ENCODE measurements at places on chromosomes 11 and 22. TPM values are rescaled to one million over a fixed set of nuclear protein-coding genes. Genes with fewer than 3 reads are reported as not detected.

The RAB30 gene
- 18.6 TPM for total RNA-seq

The ETS1 gene
- 309 TPM for total RNA-seq

- H3K36me3 ChIP-seq = no peaks in the 10 kb centered on the region
- no peak overlapping the region for H3K27ac ChIP-seq
- H3K4me1 ChIP-seq = no peaks in the 10 kb centered on the region
- no peak overlapping the region for H3K4me3 ChIP-seq
- no peaks in the 10 kb centered on the region for H3K27me3 ChIP-seq
- no peak for DNase-seq
Measured at GRCh38 chr11:118322721-118323120, 18.2 kb downstream of the CD3E start.

The TAGLN gene
- 25.4 TPM for total RNA-seq

The FCHSD2 gene
- total RNA-seq = 45.3 TPM

DNA sequence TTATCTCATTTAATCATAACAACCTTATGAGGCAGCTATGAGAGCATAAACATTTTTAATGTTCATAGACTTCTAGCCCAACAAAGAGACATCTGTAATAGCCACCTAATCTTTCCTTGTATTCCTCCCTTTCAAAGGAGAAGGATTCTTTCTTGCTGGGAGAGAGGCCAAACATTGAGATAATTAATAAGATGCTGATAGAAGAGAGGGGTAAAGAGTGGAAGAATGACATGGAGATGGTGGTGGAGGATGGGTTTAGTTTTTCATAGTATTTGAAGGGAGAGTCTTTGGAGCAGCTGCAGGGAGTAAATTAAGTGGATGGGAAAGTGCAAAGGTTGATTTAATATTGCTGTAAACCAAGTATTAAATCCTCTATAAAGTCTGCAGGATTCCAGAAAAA is 57.9 kb downstream of the ARL14EP start:
- peaks cover 6% of the 10 kb centered on the region for H3K27me3 ChIP-seq
- H3K27ac ChIP-seq = no peak overlapping the region
- DNase-seq = no peak
- no peak overlapping the region for H3K4me3 ChIP-seq
- H3K36me3 ChIP-seq = peaks cover 7% of the 10 kb centered on the region
- H3K4me1 ChIP-seq = peaks cover 4% of the 10 kb centered on the region

GRCh38 chr11:113615773-113616172 is 90.3 kb downstream of the TMPRSS5 start:
- H3K36me3 ChIP-seq = no peaks in the 10 kb centered on the region
- H3K4me1 ChIP-seq = peaks cover 16% of the 10 kb centered on the region
- no peaks in the 10 kb centered on the region for H3K27me3 ChIP-seq
- no peak for DNase-seq

- no peak overlapping the region for H3K27ac ChIP-seq
- peak overlapping the region; percentile 67 for H3K4me3 ChIP-seq
- H3K27me3 ChIP-seq = peaks cover 36% of the 10 kb centered on the region
- H3K36me3 ChIP-seq = peaks cover 4% of the 10 kb centered on the region
Measured at GRCh38 chr11:59558270-59558643, 46.9 kb downstream of the OR4D9 start.

DNA sequence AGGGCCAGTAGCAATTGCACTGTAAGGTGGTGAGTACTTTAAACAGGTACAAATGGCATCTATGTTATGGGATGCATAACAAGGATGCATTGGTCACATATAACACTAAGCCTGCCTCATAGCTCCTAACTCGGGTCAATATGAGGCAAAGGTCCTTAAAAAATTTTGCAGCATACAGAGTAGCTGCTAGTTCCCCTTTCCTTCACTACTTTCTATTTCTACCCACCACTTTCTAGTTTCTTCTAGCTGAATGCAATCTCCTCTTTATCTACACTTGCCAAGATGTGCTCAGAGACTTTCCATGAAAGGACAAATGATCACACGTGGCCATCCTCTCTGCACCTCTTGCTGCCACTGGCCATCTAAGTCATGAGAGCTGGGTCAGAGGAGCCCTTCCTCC is 9.8 kb downstream of the OR51F2 start:
- H3K27me3 ChIP-seq = no peaks in the 10 kb centered on the region
- no peaks in the 10 kb centered on the region for H3K4me1 ChIP-seq
- DNase-seq = no peak
- no peak overlapping the region for H3K27ac ChIP-seq

The SSRP1 gene
- total RNA-seq = 134 TPM

- no peaks in the 10 kb centered on the region for H3K36me3 ChIP-seq
- peaks cover 7% of the 10 kb centered on the region for H3K4me1 ChIP-seq
- no peaks in the 10 kb centered on the region for H3K27me3 ChIP-seq
- H3K4me3 ChIP-seq = no peak overlapping the region
- DNase-seq = no peak
- H3K27ac ChIP-seq = no peak overlapping the region
Measured at GRCh38 chr11:101509922-101510321, 73.9 kb downstream of the TRPC6 start.

DNA sequence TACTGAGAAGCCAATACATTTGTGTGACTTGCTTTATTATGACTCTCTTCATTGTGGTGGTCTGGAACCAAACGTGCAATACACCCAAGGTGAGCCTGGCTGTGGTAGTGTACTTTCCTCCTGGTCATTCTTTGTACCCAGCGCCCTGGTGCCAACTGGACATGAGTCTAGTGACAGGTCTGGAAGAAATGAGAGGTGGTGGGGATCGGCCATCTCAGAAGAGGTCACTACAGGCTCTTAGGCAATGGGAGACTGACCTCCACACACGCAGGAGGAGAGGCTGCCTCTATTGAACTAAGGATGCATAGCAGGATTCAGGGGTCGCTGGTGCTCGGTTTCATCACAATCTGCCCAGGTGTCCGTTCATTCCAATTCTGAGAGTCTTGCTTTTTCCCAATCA is 56.4 kb upstream of the RTL6 start:
- H3K27ac ChIP-seq = no peak overlapping the region
- DNase-seq = no peak
- H3K4me3 ChIP-seq = no peak overlapping the region
- peaks cover 2% of the 10 kb centered on the region for H3K27me3 ChIP-seq
- peaks cover 11% of the 10 kb centered on the region for H3K4me1 ChIP-seq

GRCh38 chr11:33722590-33723234 is 13.5 kb downstream of the CD59 start:
- H3K4me3 ChIP-seq = no peak overlapping the region
- H3K4me1 ChIP-seq = peaks cover 40% of the 10 kb centered on the region
- H3K36me3 ChIP-seq = peaks cover 18% of the 10 kb centered on the region

The GVQW3 gene
- 6.1 TPM for total RNA-seq

DNA sequence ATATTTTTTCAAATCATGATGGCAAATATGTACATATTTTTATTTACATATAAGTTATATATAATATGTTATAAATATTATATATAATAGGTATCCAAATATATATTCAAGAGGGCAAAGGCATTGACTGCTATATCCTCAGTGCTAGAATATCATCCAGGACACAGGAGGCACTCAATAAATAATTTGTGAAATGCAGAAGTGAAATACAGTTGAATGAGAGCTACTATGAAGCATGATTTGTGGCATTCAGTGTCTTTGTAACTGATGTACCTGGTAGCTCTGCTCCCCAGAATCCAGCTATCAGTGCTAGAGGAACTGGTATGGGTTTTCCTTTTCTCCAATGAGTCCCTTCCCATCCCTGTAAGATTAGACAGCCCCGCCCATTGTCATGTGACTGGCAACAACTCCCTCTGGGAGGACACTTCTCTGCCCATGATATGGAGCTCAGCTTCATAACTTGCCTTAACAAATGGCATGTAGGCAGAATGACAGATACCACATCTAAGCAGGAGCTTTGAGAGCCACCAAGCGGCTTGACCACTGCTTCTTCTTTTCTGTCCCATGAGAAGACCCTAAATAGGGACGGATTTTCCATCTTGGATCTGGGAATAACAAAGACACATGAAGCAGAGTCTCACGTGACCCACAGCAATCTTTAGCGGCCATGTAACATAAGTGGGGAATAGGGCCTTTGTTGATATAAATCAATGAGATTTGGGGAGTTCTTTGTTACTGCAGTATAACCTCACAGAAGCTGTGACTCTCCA is 10.2 kb upstream of the CD82 start:
- no peak overlapping the region for H3K27ac ChIP-seq
- no peak overlapping the region for H3K4me3 ChIP-seq
- DNase-seq = no peak
- peaks cover 3% of the 10 kb centered on the region for H3K4me1 ChIP-seq
- peaks cover 2% of the 10 kb centered on the region for H3K27me3 ChIP-seq

The NRIP3 gene
- total RNA-seq = 1.4 TPM

The SRSF8 gene
- 25.2 TPM for total RNA-seq

The PNPLA5 gene
- total RNA-seq = not detected

The APOL6 gene
- 0.23 TPM for total RNA-seq

- peaks cover 5% of the 10 kb centered on the region for H3K27me3 ChIP-seq
- no peaks in the 10 kb centered on the region for H3K36me3 ChIP-seq
- H3K4me3 ChIP-seq = no peak overlapping the region
- H3K4me1 ChIP-seq = no peaks in the 10 kb centered on the region
- H3K27ac ChIP-seq = no peak overlapping the region
Measured at GRCh38 chr22:35230839-35231584, 26.3 kb upstream of the HMGXB4 start.

DNA sequence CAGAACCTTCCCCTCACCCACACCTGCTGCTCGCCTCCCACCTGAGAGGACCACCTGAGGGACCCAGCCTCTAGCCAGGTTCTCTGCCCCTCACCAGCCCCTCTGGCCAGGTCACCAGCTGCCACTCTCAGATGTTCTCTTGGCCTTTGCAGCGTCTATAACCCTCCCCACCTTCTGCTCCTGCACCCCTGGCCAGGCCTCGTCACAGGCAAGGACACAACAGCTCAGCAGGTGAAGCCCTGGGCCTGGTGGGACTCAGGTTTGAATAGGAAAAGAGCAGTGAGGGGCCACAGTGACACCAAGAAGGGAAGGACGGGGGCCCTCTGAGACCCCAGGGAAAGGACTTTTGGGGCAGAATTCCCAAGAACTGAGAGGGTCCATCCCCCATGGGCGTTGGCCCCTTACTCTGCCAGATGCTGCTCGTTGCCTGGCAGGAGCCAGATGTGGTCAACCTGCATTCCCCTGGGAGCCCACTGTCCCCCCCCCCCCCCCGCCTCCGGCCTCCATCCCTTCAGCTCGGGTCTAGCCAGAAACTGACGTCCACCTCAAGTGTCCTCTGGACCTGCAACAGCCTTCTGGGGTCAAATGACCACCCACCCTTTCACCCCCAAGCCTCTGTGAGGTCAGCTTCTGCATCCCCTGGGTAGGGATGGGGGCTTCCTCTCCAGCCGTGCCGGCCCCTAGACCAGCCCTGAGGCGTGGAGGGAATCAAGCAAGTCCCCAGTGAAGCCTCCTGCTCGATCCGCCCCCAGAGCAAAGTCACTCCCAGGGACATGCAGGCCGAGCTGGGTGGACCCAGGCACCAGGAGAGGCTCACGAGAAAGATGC is 28.7 kb downstream of the SBF1 start:
- peaks cover 13% of the 10 kb centered on the region for H3K4me1 ChIP-seq
- no peak overlapping the region for H3K4me3 ChIP-seq
- no peak for DNase-seq
- H3K36me3 ChIP-seq = peaks cover 21% of the 10 kb centered on the region

The RAG2 gene
- total RNA-seq = not detected

The SEC14L2 gene
- 3.9 TPM for total RNA-seq

The MAFF gene
- 3.5 TPM for total RNA-seq

The CHCHD10 gene
- 55.8 TPM for total RNA-seq

The SLC22A9 gene
- total RNA-seq = not detected

GRCh38 chr11:2310073-2310785 is 8.4 kb downstream of the TSPAN32 start:
- no peak overlapping the region for H3K4me3 ChIP-seq
- H3K27ac ChIP-seq = no peak overlapping the region
- DNase-seq = no peak
- H3K4me1 ChIP-seq = peaks cover 9% of the 10 kb centered on the region
- no peaks in the 10 kb centered on the region for H3K27me3 ChIP-seq

GRCh38 chr11:14698771-14699170 is 55.2 kb downstream of the PDE3B start:
- H3K27ac ChIP-seq = no peak overlapping the region
- H3K36me3 ChIP-seq = no peaks in the 10 kb centered on the region
- H3K27me3 ChIP-seq = peaks cover 1% of the 10 kb centered on the region
- DNase-seq = no peak
- no peak overlapping the region for H3K4me3 ChIP-seq
- H3K4me1 ChIP-seq = no peaks in the 10 kb centered on the region

The SMIM35 gene
- total RNA-seq = not detected

The ANGPTL5 gene
- not detected for total RNA-seq

DNA sequence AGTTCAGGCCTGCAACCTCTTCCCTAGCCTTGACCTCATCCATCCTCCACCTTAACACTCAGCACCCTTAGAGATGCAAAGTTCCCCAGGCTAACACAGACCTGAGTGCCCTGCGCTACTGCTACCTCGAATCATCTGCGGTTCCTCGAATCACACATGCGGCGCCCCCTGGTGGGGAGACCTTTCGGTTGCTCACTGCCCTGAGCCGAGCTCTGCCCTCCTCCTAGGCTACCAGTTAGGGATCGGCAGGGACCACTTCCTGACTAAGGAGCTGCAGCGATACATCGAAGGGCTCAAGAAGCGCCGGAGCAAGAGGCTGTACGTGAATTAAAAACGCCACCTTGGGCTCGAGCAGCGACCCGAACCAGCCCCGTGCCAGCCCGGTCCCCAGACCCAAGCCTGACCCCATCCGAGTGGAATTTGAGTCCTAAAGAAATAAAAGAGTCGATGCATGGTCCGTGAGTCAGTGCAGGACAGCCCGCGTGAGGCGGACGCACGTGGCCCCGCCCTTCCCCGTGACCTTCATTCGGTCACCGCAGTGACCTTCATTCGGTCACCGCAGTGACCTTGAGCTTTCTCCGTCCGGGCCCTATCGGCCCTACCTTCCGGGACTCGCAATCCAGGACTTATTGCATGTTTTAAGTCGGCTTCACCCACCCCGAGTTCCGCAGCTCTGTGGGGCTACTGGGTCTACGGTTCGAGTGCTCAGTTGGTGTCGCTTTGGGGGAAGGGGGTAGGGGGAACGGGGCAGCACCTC is 830 bp upstream of the ESRRA start:
- peaks cover 10% of the 10 kb centered on the region for H3K4me1 ChIP-seq
- H3K27ac ChIP-seq = no peak overlapping the region
- peak overlapping the region; percentile 89 for H3K4me3 ChIP-seq
- DNase-seq = peak; percentile 96
- H3K36me3 ChIP-seq = peaks cover 8% of the 10 kb centered on the region

GRCh38 chr11:79393362-79394043 is 47.3 kb downstream of the TENM4 start:
- no peak overlapping the region for H3K27ac ChIP-seq
- no peak overlapping the region for H3K4me3 ChIP-seq
- no peaks in the 10 kb centered on the region for H3K4me1 ChIP-seq
- H3K27me3 ChIP-seq = no peaks in the 10 kb centered on the region
- DNase-seq = no peak
- H3K36me3 ChIP-seq = no peaks in the 10 kb centered on the region

The ROBO4 gene
- 28.8 TPM for total RNA-seq

Measured in endothelial cell (in vitro differentiated cells).